ENCODE measurements at places on chromosomes 12 and 14.

GRCh38 chr12:5078423-5078822, 34.7 kb downstream of the KCNA5 start:
- no peak for DNase-seq

- no peak for DNase-seq
These were observed 1.3 kb upstream of the TRIP11 start for GRCh38 chr14:92041203-92041602.

- peak; percentile 69 for DNase-seq
These were observed 38.6 kb upstream of the ATF1 start for GRCh38 chr12:50725011-50725942.

GRCh38 chr14:60014402-60014801, 77.3 kb upstream of the PCNX4 start:
- no peak for DNase-seq
